ENCODE measurements at places on chromosomes 6 and 20.

GRCh38 chr6:69790629-69791028 lies 6.2 kb downstream of the LMBRD1 start:
- DNase-seq: no peak

GRCh38 chr6:33826537-33826936 lies 22.7 kb upstream of the MLN start:
- DNase-seq: no peak

- DNase-seq: no peak
Observed at GRCh38 chr6:11278207-11278559, 45.7 kb upstream of the NEDD9 start.

- DNase-seq: no peak
Observed at GRCh38 chr6:40251637-40252300, 317.5 kb upstream of the MOCS1 start.

DNA sequence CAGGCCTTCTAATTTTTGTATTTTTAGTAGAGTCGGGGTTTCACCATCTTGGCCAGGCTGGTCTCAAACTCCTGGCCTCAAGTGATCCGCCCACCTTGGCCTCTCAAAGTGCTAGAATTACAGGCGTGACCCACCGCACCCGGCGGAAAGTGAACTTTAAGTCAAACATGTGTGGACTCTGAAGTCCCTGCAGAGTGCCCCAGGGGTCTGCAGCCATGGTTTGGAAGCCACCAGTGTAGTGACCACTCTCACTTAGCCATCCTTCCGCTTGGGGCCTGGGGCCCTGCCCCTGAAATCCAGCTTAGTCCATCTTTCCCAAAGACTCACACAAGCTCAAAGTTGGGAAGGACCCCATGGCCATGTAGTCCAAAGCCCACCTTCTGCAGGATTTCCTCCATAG lies 164.5 kb downstream of the GRM4 start:
- no peak for DNase-seq

DNA sequence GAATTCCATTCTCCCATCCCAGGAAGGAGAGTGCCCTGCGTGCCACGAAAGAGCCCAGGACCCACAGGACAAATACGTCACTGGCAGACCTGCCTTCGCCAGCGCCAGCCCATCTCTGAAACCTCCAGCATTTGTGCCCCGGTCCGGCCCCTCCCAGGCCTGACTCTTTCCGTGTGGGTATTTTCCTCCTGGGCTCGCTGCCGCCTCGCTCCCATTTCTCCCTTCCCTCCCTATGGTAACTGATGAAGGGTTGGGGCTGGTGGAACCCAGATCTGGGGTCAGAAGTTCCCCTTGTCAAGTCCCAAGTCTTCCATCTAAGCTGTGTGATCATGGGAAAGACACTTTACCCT lies 208.5 kb downstream of the LRFN2 start:
- DNase-seq: no peak

DNA sequence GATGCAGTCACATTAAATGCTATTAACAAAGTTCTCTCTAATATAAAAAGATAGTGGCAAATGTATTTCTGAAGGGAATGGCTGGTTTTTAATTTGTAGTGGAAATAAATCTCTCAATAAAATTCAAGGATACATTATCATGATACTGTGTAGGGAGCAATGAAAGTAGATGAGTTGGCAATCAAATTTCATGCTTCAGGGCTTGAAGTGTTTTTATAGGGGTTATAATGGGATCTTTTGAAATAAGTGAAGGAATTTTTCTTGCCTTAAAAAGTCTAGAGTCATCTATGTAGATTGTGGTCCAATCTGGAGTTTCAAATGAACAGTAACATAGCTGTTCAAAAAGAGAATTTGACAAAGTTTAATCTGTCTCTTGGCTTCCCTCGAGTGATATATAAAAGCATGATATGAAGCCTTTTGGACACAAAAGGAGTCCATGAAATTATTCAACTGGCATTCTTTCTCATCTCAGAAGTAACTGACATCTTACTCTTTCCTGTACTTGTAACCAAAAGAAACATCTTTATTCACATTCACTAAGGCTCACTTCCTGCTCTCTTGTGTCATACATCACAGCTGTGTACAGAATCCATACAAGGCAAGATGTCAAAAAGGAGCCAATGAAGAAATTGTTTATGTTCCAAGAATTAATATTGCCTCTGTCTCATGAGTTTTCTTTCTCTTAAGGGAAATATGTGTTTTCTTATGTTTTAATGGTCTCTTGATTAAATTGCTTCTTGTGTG lies 591.0 kb upstream of the GJE1 start:
- DNase-seq: no peak

DNA sequence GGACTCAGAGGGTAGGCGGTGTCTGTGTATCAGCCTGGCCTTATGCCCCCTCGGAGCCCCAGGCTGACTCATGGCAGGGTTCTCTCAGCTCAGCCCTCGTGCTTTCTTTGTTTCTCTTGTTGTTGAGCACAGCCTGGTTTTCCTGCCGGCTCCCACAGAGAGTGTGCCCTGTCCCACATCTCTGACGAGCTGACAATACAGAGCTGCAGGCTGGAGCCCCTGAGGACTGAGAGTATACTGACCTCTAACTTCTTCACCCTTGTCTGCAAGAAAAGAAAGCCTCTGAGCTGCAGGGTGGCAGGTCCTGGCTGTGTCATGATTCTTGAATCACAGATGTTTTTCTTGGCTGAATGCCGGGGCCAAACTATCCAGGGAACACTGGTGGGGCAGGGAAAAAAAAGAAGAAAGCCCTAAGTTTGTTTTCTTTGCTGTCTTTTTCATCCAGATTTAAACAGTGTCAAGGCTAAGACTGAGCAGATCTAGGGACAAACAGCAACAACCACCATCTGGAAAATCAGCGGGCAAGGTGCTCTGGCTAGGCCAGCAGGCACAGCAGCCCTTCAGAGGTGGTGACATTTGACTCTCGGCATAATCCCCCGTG lies 63.3 kb upstream of the ZNF133 start:
- no peak for DNase-seq

DNA sequence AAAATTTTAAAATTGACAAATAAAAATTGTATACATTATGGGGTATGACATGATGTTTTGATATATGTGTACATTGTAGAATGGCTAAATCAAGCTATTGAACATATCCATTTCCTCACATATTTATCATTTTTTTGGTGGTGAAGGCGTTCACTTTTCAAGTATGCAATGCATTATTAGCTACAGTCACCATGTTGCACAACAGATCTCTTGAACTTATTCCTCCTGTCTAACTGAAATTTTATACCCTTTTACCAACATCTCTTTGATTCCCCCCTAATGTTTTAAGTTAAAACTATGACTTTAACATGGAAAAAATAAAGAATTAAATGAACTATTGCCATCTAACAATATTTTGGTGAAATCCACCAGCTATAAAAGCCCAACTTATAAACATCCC lies 65.2 kb upstream of the UST start:
- DNase-seq: no peak

DNA sequence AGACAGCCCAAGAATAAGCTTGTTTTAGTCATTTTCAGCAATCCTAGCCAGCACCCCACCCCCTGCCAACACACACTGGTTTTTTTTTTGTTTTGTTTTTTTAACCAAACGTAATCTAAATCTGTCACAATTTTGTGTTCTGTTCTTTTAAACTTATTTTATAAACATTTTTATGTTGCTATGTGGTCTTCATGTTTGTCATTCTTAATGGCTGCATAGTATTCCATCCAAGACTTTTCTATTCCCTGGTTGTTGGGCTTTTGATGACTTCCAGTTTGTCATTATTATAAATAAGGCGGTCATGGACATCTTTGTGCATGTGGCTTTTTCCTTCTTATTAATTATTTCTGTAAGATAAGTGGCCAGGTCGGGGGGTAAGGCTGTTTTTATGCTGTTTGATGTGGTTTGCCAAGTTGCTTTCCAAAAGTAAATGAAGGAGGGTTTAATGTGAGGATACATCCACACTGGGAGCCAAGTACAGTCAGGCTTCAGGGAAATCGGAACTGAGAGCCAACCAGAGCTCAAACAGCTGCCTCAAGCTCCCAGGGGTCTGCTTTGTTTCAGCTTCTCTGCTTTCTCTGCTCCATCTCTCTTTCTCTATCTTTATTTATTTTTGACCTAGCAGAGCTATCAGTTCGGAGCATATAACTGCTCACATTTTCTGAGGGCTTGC lies 125.8 kb downstream of the VEGFA start:
- no peak for DNase-seq

GRCh38 chr20:47785854-47786764 lies 828 bp upstream of the SULF2 start:
- no peak for DNase-seq

GRCh38 chr6:87483929-87484328 lies 11.2 kb downstream of the SLC35A1 start:
- DNase-seq: no peak

- DNase-seq: peak; percentile 25
Observed at GRCh38 chr20:34708621-34709043, 4.5 kb downstream of the TP53INP2 start.

GRCh38 chr6:169186496-169187169 lies 67.0 kb downstream of the THBS2 start:
- DNase-seq: no peak

GRCh38 chr6:107711412-107712236 lies 112.5 kb downstream of the SCML4 start:
- no peak for DNase-seq

DNA sequence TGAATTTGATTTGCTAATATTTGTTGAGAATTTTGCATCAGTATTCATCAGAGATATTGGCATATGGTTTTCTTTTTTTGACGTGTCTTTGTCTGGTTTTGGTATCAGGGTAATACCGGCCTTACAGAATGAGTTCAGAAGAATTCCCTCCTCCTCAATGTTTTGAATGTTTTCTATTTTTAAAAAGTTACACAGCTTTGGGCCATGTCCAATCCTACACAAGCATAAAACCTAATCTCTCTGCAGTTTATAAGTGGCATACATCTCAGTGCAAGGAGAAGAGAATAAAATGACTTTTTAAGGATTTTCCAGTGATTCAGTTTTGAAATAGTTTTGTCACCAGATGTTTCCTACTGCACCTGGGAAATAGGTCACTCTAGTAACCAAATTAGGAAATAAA lies 185.5 kb downstream of the COL12A1 start:
- no peak for DNase-seq

GRCh38 chr20:50930976-50931305 lies 296 bp downstream of the ADNP start:
- no peak for DNase-seq

DNA sequence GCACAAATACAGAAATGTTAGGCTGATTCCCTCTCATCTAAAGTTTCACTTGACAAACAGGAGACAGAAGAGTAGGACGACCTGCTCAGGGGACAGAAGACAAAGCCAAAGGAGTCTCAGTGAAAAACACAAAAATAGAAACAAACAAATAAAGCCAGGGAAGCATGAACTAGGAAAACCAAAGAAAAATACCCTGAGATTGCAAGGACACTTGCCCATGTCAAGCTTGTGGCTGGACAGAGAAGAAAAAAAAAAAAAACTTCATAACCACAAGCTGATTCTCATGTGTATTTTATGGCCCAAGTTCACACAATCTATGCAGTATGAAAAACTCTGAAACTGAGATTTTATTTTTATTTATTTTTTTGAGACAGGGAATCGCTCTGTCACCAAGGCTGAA lies 85.6 kb upstream of the BEND6 start:
- no peak for DNase-seq

DNA sequence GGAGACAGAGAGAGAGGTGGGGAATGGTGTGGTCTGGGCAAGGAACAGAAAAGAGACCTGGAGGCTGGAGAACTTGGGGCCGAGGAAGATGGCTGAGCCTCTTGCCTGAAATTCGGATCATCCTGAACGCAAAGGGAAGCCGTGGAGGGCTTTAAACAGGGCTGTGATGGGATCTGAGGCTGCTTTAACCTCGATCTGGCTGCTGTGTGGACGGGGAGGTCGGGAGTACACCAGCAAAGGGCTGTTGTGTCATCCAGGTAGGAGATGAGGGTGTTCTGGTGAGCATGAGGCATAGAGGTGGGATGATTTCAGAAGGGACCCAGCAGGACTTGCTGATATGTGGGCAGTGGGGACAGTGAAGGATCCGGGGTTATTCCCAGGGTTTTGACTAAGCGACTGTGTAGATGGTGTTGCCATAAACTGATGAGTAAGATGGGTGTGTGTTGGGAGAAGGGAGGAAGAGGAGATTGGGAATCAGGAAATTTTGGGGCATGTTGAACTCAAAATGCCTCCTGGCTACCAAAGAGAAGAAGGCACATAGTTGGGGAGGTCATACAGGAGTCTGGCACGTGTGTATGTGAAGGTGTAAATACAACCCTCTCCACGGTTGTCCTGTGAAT lies 158.5 kb downstream of the NFATC2 start:
- DNase-seq: no peak

DNA sequence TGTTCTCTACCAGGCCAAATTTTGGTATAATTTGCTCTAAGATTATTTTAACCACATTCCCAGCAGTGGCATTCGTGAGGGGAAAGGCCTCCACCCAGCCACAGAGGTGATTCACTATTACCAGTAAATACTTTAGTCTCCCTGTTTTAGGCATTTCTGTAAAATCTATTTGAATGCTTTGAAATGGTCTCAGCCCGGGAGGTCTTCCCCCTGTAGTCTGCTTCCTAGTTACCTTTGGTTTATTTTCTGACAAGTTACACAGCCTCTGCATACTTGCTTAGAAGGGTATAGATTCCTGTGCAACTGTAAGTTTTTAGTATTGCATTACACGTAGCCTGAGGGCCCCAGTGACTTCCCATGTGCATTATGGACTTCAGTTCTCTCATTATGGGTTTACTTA lies 248.7 kb downstream of the C6orf118 start:
- DNase-seq: no peak

DNA sequence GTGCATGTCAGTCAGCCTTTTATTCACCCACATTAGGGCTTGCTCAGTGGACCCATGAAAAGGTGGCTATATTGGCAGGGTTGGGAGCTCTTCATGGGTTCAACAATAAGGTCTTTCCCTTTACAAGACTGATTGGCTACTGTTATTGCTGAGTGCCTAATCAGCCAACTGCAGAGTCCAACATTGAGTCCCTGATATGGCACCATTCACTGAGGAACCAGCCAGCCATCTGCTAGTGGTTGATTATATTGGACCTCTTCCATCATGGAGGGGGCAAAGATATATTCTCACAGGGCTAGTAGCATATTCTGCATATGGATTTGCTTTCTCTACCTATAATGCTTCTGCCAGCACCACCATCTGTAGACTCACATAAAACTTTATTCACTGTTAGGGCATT lies 69.9 kb downstream of the CDKAL1 start:
- DNase-seq: no peak

GRCh38 chr6:15698471-15698870 lies 35.6 kb upstream of the DTNBP1 start:
- no peak for DNase-seq

DNA sequence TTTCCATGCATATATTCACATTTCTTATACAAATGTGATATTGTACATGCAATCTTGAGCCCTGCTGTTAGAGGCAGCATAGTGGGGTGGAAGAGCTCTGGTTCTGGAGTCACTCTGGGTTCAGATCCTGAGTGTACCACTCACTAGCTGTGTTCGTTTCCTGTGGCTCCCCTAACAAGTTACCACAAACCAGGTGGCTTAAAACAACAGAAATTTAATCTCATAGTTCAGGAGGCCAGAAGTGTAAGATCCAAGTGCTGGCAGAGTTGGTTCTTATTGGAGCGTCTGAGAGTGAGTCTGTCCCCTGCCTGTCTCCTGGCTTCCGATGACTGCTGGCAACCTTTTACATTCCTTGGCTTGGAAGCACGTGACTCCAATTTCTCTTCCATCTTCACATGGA lies 115.6 kb downstream of the MAP3K7 start:
- DNase-seq: no peak

GRCh38 chr6:30327232-30327746 lies 562 bp downstream of the TRIM39 start:
- no peak for DNase-seq

Data from stimulated activated CD8-positive, alpha-beta memory T cell treated with anti-CD3 and anti-CD28 coated beads, Interleukin-15, amount 100 ng/mL, for 4 hours (primary cell).